Activated gamma-delta T cell treated with Interleukin-2 at 50 U/mL for 16 hours (primary cell): ENCODE measurements at places on chromosomes 1 and 21.
A peak's percentile ranks its signal among the peaks of the same experiment; 100 is the strongest.

DNA sequence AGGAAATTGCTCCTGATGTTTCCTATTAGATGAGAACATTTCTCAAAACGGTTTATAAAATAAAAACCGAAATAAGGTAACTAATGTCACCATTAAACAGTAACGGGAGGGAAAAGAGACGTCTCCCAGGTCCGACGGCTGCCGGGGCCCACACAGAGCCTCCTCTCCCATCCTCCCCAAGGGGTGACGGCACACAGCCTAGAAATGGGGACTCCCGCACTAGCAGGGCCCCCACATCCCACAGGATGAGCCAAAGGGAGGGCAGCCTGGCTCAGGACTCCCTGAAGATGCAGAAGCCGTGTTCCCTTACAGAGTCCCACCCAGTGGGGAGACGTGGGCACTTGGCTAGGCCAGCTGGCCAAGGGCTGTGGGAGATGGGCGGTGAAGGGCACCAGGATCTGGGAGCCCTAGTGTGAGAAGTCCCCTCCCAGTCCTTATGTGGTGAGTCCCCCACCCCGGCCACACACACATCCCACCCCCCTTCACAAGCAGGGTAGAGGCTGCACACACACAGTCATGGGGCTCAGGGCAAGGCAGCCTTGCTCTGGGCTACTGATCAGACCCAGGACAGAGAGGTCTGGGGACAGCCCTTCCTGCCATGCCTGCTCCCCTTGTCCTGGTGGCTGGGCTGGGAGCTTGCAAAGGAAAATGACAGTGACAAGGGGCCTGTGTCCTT, 3.3 kb downstream of the KRTAP10-3 start:
- no peak for DNase-seq

GRCh38 chr1:180881806-180882509, 30.7 kb upstream of the KIAA1614 start:
- no peak for DNase-seq

GRCh38 chr1:227945891-227946623, 1.7 kb downstream of the WNT9A start:
- no peak for DNase-seq

DNA sequence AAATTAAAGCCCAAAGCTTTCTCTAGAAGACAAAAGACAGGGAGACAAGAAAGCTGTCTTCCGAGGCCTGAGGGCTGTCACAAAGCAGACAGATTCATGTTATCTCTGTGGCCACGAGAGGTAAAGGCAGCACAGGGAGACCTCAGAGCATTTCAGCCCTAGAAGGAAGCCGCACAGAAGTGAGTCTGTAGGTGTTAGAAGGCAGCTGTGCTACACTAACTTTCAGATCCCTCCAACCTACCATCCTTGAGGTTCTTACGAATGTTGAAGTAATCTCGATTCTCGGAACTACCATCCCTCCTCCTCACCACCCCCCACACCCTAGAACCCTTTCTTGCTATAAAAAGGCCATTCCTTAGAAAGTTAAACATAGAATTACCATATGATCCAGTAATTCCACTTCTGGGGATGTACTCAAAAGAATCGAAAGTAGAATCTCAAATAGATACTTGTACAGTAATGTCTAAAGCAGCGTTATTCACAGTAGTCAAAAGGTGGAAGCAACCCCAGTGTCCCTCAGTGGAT, 21.5 kb upstream of the LYST start:
- peak; percentile 33 for DNase-seq

DNA sequence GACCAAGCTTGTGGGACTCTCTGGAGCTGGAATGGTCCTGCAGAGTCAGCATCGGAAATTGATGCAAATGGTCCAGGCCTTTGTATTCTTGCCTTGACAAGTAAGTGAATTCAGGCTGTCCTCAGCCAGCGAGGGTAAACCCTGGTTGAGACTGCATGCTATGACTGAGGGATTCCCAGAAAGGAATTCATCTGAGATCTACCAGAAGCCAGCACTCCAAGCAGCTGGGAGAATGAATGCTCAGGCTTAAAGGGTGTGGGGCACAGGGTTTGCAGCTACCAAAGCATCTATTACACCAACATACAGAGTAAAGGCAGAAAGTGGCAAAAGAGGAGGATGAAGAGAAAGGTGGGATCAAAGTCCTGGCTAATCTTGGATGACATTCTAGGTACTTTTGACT, 257.0 kb upstream of the LYPLAL1 start:
- no peak for DNase-seq

- DNase-seq = no peak
These were observed 692.0 kb upstream of the NR5A2 start for GRCh38 chr1:199335496-199335895.
